SW 1271 (cell line): ENCODE measurements at places on chromosomes 4 and X.

GRCh38 chr4:70531981-70532380, 13.6 kb downstream of the AMTN start:
- DNase-seq: no peak

- no peak for DNase-seq
Observed at GRCh38 chr4:169657470-169658107, 37.2 kb downstream of the CLCN3 start.

GRCh38 chr4:139691-140090, 15.4 kb downstream of the ZNF718 start:
- DNase-seq: no peak

DNA sequence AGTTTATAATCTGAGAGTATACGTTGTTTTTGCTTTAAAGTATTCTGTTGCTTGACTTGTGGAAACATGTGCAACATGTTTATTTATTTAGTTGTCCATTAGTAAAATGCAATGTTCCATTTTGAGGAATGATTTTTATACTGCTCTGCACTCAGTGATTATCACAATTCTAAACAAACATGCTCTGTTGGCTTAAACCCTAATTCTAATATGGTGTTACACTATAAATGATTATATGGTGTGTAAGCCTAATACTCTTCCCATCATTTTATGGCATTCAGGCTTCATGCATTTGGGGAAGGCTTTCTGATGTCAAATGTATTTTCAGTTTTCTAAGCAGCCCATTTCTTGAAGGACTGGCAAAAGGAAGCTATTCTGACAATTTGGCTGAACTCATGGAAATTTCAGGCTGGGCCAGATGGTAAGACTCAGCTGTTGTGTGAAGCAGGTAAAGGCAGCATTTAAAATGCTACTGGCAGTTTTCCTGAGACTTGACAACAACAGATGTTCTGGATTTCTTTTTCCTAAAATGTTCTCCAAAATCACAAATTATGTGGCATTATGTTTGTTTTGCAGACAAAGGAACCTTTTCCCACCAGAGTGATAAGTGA, 336.7 kb upstream of the GNPDA2 start:
- DNase-seq: no peak

DNA sequence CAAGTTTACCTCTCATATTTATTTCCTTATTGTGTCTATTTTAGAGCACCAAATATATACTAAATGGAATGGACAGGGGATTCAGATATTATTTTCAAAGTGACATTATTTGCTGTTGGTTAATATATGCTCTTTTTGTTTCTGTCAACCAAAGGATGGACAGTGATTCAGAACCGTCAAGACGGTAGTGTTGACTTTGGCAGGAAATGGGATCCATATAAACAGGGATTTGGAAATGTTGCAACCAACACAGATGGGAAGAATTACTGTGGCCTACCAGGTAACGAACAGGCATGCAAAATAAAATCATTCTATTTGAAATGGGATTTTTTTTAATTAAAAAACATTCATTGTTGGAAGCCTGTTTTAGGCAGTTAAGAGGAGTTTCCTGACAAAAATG, 6.2 kb downstream of the FGB start:
- DNase-seq: no peak
